CD4-positive, alpha-beta T cell (primary cell): ENCODE measurements at places on chromosomes 1 and 21. TPM values are rescaled to one million over a fixed set of nuclear protein-coding genes. Genes with fewer than 3 reads are reported as not detected.

DNA sequence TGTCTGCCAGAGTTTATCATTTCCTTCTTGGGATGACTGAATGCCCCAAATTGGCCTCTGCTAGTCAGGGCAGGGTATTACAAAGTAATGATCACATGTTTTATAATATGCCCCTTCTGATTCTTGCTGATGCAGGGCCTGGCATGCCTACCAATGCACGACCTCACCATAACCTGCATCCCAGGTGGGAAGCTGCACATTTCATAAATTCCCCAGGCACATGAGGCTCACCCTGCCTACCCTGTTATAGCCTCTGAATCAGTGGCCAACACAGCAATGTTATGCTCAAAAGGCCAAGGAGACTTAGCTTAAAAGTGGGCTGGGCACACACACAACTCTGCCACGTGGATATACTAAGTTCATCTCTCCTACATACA lies 28.0 kb upstream of the XPR1 start:
- no peaks in the 10 kb centered on the region for H3K27me3 ChIP-seq
- DNase-seq = no peak
- H3K4me1 ChIP-seq = no peaks in the 10 kb centered on the region
- no peaks in the 10 kb centered on the region for H3K36me3 ChIP-seq
- no peak overlapping the region for H3K4me3 ChIP-seq

GRCh38 chr1:111364690-111365089 lies 62.8 kb downstream of the OVGP1 start:
- DNase-seq = no peak
- H3K4me3 ChIP-seq = no peak overlapping the region
- no peak overlapping the region for H3K27ac ChIP-seq
- H3K27me3 ChIP-seq = peaks cover 7% of the 10 kb centered on the region
- no peaks in the 10 kb centered on the region for H3K4me1 ChIP-seq

DNA sequence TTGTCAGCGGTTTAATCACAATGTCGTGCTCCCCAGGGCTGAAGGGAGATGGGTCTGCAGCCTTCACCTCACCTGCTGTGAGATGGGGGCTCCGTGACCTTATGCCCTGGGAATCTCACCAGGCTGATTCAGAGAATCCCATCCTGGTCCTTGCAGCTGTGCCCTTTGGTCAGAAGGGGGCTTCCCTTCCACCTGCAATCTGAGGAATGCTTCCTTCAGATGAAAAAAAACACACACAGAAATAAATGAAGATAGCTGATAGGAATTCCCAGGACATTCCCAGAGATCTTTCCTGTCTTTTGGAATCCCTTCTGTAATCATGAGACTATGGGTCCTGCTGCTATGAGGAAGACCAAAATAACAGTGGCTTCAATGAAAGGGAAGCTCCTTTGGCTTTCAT lies 127.0 kb upstream of the VAMP3 start:
- no peak overlapping the region for H3K4me3 ChIP-seq
- H3K27ac ChIP-seq = no peak overlapping the region
- no peaks in the 10 kb centered on the region for H3K36me3 ChIP-seq

DNA sequence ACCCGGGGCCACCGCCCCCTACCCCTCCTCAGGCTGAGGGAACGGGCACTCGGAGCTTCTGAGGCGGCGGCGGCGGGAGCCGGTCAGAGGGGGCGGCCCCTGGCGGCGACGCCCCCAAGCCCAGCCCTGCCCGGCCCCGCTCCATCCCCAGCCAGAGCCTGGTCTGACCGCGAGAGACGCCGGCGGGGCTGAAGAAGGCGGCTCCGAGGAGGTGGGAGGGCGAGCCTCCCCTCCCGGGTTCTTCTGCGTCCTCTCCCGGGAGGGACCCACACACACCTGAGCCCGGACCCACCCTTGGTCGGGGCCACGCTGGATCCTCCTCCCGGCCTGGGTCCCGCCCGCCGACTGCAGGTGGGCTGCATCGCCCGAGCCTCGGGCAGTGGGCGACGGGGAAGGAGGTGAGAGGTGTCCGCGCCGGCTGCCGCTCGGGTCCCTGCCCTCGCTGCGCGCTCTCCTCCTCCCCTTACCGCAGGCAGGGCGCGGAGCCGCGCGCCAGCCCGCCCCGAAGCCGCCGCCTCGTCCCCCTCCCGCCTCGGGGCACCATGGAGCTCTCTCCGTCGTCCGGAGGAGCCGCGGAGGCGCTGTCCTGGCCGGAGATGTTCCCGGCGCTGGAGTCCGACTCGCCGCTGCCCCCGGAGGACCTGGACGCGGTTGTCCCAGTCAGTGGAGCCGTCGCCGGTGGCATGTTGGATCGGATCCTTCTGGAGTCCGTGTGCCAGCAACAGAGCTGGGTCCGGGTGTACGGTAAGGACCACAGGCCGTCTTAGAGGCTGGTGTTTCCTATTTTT lies at the start of gene RASAL2:
TSS of gene RASAL2 (plus strand) at position 154 of the 788 bp plus-strand sequence. CDS start at position 543, 389 bp downstream.
- peaks cover 21% of the 10 kb centered on the region for H3K27me3 ChIP-seq
- H3K36me3 ChIP-seq = no peaks in the 10 kb centered on the region
- no peak for DNase-seq
- H3K27ac ChIP-seq = no peak within 1 kb of the TSS

DNA sequence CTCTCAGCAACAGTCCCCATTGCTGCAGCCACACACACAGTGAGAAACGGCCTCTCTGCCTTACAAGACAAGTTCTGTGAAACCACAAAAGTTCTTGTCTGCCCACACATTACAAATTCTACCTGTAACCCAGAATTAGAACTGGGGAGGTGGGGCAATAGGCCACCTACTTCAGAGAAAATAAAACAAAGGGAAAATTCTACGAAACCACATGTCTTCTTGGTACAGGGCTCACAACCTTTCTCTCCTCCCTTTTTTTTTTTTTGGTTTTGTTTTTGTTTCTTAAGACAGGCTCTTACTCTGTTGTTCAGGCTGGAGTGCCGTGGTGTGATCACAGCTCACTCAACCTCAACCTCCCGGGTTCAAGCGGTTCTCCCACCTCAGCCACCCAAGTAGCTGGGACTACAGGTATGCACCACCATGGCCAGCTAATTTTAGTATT lies 30.2 kb downstream of the LPAR3 start:
- DNase-seq = peak; percentile 74
- H3K27ac ChIP-seq = peak overlapping the region; percentile 45
- H3K36me3 ChIP-seq = no peaks in the 10 kb centered on the region
- no peaks in the 10 kb centered on the region for H3K27me3 ChIP-seq
- H3K4me1 ChIP-seq = peaks cover 29% of the 10 kb centered on the region

GRCh38 chr21:42568376-42568775 lies 54.7 kb downstream of the SLC37A1 start:
- no peak for DNase-seq
- no peaks in the 10 kb centered on the region for H3K4me1 ChIP-seq
- peaks cover 42% of the 10 kb centered on the region for H3K36me3 ChIP-seq
- no peak overlapping the region for H3K4me3 ChIP-seq
- H3K27me3 ChIP-seq = no peaks in the 10 kb centered on the region
- H3K27ac ChIP-seq = no peak overlapping the region

GRCh38 chr1:222335586-222335985 lies 212.3 kb downstream of the HHIPL2 start:
- no peak for DNase-seq
- H3K36me3 ChIP-seq = no peaks in the 10 kb centered on the region
- no peaks in the 10 kb centered on the region for H3K27me3 ChIP-seq
- no peak overlapping the region for H3K4me3 ChIP-seq
- H3K27ac ChIP-seq = no peak overlapping the region
- H3K4me1 ChIP-seq = no peaks in the 10 kb centered on the region

- no peak overlapping the region for H3K4me3 ChIP-seq
- no peak overlapping the region for H3K27ac ChIP-seq
- DNase-seq = no peak
Measured at GRCh38 chr1:244365809-244366208, 85.9 kb downstream of the ADSS2 start.

- no peak for DNase-seq
- peaks cover 20% of the 10 kb centered on the region for H3K36me3 ChIP-seq
- peak overlapping the region; percentile 96 for H3K4me3 ChIP-seq
- no peak overlapping the region for H3K27ac ChIP-seq
- H3K27me3 ChIP-seq = no peaks in the 10 kb centered on the region
- peaks cover 25% of the 10 kb centered on the region for H3K4me1 ChIP-seq
Measured at GRCh38 chr1:54199151-54199764, 572 bp downstream of the CYB5RL start.

DNA sequence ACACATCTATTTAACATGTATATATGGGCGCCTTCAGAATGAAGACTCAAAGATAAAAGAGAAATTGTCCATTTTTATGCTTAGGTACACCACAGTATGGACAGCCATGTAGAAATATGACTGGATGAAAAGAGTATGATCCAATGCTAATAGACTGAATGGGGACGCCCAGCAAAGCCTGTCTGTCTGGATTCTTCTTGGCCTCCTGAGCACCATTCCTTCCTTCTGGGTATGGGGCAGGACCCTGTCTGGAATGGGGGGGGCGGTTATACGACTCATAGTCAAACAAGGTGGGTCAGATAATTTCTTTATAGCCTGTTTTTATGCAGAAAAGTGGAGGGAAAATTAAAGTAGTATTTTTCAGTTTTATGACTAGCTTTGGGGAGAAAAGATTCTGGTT lies 81.2 kb upstream of the ABCD3 start:
- peaks cover 10% of the 10 kb centered on the region for H3K27me3 ChIP-seq
- no peak for DNase-seq
- no peaks in the 10 kb centered on the region for H3K4me1 ChIP-seq
- H3K27ac ChIP-seq = no peak overlapping the region

DNA sequence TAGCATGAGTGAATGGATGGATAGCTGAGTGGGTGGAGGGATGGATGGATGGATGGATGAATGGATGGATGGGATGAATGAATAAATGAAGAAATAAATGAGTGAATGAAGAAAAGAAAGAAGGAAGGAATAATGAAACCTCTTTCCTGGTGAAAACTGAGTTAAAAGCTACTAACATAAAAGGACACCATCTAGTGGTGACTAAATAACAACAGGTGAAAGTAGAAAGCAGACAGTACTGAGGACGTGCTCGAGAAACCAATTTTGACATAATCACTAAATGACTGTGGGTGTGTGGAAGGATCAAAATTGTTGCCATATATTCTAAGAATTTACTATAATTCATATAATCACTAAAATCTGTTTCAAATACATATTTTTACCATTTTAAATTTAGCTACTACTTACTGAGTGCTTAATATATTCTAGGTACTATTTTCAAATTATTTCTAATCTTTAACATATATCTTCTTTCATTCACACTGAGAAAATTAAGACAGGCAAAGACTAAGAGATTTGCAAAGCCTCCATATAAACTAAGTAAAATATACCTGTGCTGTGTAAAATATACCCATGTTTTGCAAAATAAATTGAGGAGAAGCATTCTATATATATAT lies 522.9 kb downstream of the LRRIQ3 start:
- no peak overlapping the region for H3K4me3 ChIP-seq
- H3K4me1 ChIP-seq = no peaks in the 10 kb centered on the region
- H3K27ac ChIP-seq = no peak overlapping the region

DNA sequence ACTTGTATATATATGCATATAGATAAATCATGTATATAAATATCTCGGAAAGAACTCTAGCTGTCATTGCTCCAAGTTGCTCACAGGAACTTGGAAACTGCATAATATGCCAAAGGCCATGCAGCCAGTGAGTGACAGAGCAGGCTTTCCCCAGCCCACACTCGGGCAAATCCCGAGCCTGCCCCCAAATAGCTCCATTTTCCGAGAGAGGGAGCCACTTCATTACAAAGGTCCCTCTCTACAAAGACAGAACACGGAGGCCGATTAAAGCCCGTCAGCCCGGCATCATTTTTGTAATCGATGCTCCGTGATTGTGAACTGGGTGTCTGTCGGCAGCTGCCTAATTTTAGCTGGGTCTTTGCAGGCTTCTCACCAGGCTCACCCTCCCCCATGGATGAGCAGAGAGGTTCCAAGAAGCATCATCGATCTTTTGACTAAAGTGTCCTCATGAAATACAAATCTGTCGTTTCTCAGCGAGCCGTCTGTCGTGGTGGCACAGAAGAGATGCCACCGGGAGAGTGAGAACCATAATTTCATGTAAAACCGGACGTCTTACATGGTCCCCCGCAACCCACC lies 663.9 kb downstream of the PTPRU start:
- no peak for DNase-seq
- no peak overlapping the region for H3K27ac ChIP-seq
- H3K27me3 ChIP-seq = peaks cover 16% of the 10 kb centered on the region
- no peaks in the 10 kb centered on the region for H3K36me3 ChIP-seq
- H3K4me1 ChIP-seq = no peaks in the 10 kb centered on the region

GRCh38 chr1:78440381-78440793 lies 50.4 kb upstream of the PTGFR start:
- H3K4me3 ChIP-seq = no peak overlapping the region
- no peak overlapping the region for H3K27ac ChIP-seq
- no peak for DNase-seq
- no peaks in the 10 kb centered on the region for H3K4me1 ChIP-seq
- no peaks in the 10 kb centered on the region for H3K36me3 ChIP-seq

DNA sequence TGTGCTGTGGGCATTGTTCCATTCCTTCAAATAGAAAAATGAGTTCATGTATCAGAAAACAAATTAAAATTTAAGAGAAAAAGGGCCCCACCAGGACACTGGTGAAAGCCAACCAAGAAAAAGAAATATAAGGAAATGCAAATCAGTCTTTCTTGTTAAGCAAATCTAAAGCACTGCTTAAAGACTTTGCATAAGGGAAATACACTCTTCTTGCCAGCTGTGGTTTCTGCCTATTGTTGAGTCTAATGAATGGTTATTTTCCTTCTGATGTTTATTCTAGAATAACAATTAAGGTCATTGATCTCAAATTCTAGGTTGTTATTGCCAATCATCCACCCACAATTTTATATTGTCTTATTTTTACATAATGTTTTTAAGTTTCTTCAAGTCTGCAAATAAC lies 158.6 kb upstream of the SNX7 start:
- H3K4me1 ChIP-seq = no peaks in the 10 kb centered on the region
- no peaks in the 10 kb centered on the region for H3K36me3 ChIP-seq
- H3K4me3 ChIP-seq = no peak overlapping the region
- H3K27ac ChIP-seq = no peak overlapping the region
- H3K27me3 ChIP-seq = no peaks in the 10 kb centered on the region

DNA sequence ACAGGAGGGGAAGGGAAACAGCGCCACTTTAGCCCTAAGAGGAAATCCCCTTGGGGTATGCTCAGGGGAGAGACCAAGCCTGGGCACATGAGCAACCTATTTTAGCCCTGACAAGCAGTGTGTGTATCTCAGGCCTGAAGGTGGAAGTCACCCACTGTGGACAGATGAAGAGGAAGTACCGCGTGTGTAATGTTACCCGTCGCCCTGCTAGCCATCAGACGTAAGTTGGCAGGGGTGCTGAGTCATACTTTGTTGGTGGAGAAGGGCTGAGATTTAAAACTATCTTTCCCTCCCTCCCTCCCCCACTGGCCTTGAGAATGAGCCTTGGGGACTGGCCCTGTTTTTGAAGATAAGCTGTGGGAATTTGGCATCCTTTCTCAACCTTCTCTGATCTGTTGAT lies 11.2 kb downstream of the AGO1 start:
- no peak overlapping the region for H3K4me3 ChIP-seq
- H3K36me3 ChIP-seq = peaks cover 66% of the 10 kb centered on the region
- H3K4me1 ChIP-seq = no peaks in the 10 kb centered on the region

GRCh38 chr1:214272964-214273533 lies 7.9 kb upstream of the SMYD2 start:
- H3K27me3 ChIP-seq = no peaks in the 10 kb centered on the region
- no peak overlapping the region for H3K27ac ChIP-seq
- no peaks in the 10 kb centered on the region for H3K36me3 ChIP-seq
- no peaks in the 10 kb centered on the region for H3K4me1 ChIP-seq
- H3K4me3 ChIP-seq = no peak overlapping the region

Gene OR2L2
- total RNA-seq = 0.19 TPM

Gene NR1I3
- total RNA-seq = not detected

Gene KCNH1
- total RNA-seq = not detected

Gene NENF
- 21.2 TPM for total RNA-seq

Gene NBPF10
- total RNA-seq = 2.5 TPM

Gene PTPN14
- 0.03 TPM for total RNA-seq

Gene ATP1A4
- not detected for total RNA-seq

Gene C1orf94
- not detected for total RNA-seq
